ENCODE measurements at places on chromosomes 1 and 21.

DNA sequence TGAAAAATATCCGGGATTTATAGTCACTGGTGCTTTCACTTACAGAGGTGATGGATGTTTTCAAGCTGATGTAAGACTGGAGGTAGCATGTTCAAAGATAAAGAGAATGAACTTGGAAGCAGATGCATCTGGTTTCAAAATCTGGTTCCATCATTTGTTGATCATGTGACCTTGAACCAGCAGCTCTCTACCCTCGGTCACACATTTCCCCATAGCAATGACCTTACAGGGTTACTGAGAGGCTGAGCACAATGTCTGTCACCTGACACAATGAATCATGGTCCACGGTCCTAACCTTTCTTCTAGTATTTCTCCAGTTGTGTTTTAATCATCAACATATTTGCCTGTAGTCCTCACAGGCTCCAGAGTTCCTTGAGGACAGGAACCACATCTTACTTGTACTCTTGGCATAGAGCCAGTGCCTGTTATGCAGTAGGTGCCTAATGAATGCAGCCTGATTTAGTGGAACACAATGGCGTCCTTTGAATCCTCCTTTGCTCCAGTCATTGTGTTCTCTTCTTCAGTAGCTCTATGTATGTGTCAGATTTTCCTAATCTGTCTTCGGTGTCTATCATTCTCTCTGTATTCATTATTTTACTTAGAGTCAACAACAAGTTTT lies 667.3 kb downstream of the PTPRU start:
- no peak for DNase-seq

- DNase-seq, result no peak
Measured at GRCh38 chr1:190658907-190659306, 181.2 kb upstream of the BRINP3 start.

- no peak for DNase-seq
Measured at GRCh38 chr1:212860713-212861581, 2.9 kb downstream of the FLVCR1 start.

GRCh38 chr1:35505911-35506798 lies 51.0 kb downstream of the KIAA0319L start:
- DNase-seq, result peak; percentile 72

DNA sequence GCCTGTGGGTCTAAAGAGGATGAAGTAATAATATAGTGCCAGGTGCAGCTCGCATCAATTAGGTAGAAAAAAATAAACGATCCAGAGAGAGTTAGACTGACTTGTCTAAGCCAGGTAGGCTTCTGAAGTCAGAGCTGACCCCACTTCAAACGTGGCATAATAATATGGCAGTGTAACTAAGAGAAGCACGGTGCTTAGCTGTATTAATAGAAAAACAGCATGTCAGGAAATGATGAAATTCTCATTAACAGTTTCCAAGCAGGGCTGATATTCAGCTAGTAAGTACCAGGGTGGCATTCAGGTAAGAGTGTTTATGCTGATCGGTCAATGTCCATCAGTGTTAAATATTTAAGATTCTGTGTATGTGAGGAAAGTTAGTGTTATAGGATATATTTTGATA lies 145.8 kb upstream of the SAMSN1 start:
- DNase-seq, result no peak

Data from NCI-H226 (cell line).